ENCODE measurements at places on chromosomes 2 and 18.

- DNase-seq, result no peak
Observed at GRCh38 chr2:14936426-14936825, 303.9 kb downstream of the LRATD1 start.

- no peak for DNase-seq
Observed at GRCh38 chr2:73283545-73284295, 558 bp downstream of the FBXO41 start.

- no peak for DNase-seq
Observed at GRCh38 chr2:55896633-55897032, 26.9 kb downstream of the EFEMP1 start.

DNA sequence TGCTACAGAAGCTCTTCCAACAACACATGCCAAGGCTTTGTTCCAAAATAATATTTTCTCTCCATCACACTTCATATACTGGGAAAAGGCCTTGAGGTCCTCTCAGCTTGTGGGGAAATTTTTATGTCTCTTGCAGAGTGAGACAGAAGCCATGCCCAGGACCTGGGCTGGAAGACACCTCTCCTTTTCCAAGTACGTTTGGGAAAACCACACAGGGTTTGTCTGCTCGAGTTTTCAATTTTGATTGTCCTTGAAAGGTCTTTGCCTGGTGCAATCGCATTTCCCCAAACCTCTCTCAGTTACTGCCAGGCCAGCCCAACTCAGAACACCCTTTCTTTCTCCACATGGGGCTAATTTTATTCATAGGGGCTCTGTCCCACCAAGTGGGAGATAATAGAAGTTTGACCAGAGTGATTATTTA is 272.2 kb downstream of the OSR1 start:
- DNase-seq, result no peak

- DNase-seq, result no peak
Observed at GRCh38 chr2:40511661-40512213, 59.8 kb upstream of the SLC8A1 start.

- no peak for DNase-seq
Observed at GRCh38 chr18:65544701-65545100, 206.1 kb upstream of the CDH7 start.

DNA sequence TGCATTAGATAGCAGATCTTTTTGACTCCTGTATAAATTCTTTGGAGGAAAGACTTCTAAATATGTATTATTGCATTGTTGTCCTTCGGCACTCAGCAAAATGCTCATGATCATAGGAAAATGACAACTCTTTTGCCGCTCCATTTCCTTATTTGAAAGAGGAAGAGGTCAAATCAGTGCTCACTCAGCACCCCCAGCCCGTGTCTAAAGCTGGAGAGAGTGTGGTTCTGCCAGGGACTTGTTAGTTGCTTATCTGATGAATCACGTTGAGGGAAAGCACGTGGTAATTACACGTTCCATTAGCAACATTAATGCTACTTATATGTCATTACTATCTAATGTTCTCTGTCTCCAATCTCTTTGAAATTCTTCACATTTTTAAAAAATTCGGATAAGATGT is 46.0 kb upstream of the MBP start:
- no peak for DNase-seq

- no peak for DNase-seq
Observed at GRCh38 chr2:150710916-150711315, 223.4 kb upstream of the RND3 start.

DNA sequence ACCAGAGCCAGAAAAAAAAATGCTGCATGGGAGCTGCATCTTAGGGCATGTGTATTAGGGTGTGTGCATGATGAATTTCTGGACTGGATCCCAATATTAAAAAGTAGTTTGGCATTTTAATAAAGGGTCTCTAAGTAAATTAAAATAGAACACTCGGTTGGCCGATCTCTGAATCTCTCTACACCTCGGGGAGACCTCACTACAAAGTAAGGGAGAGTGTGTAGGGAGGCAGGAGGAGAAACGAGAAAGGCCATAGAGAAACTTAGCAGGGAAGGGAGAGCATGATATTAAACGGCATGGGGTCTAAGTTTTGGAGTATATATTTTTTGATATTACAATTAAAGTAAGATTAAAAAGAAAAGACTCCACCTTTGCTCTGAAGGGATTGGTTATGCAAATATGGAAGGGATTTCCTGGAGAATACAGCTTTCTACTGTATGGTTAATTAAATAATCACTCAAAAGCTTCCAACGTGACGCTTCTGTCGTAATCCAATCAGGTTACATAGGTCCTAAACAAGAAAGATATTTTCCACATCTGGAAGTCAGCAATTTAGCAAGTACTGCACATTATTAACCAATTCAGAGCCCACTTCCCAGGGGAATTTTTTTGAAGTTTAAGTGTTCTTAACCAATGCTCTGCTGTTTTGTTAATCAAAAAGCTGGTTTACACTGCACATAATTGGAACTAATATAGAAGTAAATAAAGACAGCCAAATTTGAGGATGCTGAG is 1.0 kb upstream of the ZEB2 start:
- DNase-seq, result no peak

GRCh38 chr2:37894601-37895000 is 30.5 kb upstream of the RMDN2 start:
- DNase-seq, result no peak

DNA sequence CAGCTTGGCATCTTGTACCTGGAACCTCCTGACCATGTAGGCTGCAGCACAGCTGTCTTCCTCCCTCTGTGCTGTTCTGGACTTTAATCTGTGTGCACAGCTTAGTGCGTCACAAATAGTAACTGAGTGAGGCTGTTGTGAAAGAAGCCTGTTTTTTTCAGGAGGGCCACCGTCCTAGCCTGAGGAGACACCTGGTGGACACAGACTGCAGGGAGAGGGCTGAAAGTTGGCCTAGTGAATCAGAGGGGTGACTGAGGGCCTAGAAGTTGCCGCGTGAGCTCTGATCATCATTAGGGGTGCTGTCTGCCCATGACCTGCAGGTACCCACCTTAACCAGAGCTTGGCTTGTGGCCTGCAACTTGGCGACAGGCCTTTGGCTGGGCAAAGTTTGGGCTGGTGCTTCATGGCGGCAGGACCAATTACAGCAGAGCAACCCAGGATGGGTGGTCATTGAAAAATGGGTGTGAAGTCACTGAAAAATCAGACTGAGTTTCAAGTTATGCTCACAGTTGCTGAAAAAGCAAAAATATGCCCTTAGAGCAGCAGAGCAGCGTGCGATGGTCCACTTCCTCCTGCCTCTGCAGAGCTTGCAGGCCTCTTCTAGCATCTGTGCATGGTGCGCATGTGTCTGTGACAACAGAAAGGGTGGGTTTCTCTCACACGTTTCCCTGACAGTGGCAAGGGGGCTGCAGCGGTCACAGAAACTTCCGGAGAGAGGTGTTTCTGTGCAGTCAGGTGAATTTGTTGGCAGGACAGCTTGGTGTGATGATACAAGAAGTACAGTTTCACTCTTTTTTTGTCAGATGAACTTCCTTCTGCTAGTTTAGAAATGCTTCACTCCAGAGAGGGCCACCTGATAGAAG is 9.6 kb downstream of the GDF7 start:
- DNase-seq, result no peak

GRCh38 chr2:157061799-157062198 is 195.7 kb upstream of the GALNT5 start:
- no peak for DNase-seq

GRCh38 chr2:204529795-204530463 is 15.3 kb upstream of the PARD3B start:
- no peak for DNase-seq

DNA sequence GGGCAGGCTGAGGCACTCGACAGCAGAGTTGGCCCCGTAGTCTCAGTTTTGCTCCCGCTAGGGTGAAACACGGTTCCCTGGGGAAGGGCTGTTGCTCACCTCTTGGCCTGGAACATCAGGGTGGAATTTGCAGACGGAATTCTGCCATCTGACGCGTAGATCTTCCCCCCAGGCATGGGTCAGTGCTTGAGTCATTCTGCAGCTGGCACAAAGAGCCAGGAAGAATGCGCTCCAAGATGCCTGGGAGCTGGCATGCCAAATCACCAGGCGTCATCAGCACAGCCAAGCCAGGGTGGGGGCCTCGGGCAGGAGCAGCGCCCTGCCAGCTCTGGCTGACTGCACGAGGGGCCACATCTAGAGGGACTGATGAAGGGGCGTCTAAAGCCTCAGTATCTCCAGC is 42.7 kb downstream of the ODC1 start:
- no peak for DNase-seq

- DNase-seq, result no peak
Observed at GRCh38 chr2:112923967-112924338, 13.0 kb downstream of the IL37 start.

DNA sequence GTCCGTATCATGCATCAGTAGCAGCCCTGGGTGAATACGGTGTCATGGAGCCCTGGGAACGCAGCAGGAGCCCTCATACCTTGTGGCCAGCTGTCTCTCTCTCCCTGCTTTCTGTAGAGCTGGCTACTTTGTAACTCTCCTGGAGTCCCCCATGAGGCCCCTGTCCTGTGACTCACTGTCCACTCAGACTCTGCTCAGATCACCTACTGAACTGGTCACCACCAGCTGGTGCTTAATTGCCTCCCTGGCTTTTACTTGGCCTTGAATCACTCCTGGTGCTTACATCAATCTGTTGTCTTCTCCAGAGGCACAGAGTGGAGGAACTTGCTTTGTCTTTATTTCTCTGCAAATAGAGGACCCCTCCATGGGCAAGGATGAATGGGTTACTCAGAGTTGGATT is 172.7 kb downstream of the HRH4 start:
- DNase-seq, result no peak

- DNase-seq, result no peak
Observed at GRCh38 chr18:60111525-60111924, 211.7 kb downstream of the PMAIP1 start.

- no peak for DNase-seq
Observed at GRCh38 chr2:200225951-200226350, 80.5 kb upstream of the SPATS2L start.

DNA sequence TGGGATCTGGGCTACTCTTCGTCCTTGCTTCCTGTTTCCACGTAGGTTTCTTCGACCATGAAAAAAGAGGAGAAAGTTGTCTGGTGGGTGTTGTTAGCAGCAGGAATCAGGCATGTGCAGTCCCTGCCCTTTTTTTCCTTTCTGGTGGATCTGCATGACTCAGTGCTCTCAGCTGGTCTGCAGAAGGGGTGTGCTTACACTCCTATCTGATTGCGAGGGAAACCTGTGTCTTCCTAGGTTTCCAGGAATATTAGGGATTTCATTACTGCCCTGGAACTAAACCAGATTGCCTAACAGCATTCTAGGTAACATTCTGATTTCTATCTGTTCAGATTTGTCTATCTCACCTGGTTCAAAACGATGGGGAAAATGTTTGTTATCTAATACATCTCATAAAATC is 174.3 kb downstream of the CCDC102B start:
- DNase-seq, result no peak

DNA sequence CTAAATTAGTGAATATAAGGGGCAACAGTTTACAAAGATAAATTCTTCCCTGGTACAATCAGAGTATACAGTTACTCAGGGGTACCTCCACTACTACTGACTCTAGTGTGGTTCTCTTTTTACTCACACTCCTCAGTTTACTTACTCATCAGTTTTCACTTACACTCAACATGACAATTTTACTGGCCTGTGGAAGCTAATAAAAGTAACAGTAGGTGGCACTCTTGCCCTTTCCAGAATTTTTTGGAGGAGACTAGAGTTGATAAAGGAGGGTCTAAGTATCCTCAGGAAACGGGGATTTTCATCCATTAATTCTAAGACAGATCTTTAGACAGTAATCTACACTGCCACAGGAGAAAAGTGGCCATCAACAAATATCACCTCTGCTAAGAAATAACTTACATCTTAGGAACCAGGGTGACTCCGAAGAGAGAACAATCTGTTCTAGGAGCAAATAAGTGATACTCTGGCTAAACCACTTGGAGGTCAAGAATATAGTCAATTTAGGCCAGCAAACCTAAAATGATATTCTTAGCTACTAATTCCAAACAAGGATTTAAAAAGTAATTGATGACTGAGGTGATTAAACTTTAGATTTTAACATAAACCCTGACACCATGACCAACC is 61.3 kb downstream of the ATL2 start:
- no peak for DNase-seq

- DNase-seq, result no peak
Observed at GRCh38 chr2:174836995-174837390, 72.7 kb upstream of the CHRNA1 start.

All from stimulated activated CD8-positive, alpha-beta memory T cell treated with anti-CD3 and anti-CD28 coated beads, Interleukin-15, amount 100 ng/mL, for 4 hours (primary cell).